ENCODE measurements at places on chromosomes 5 and 9.

- no peak for DNase-seq
These were observed 441.9 kb upstream of the PIK3R1 start for GRCh38 chr5:67773411-67774266.

- no peak for DNase-seq
These were observed 77.1 kb downstream of the HOMER1 start for GRCh38 chr5:79436821-79437220.

- DNase-seq, result peak; percentile 39
These were observed 1.1 kb upstream of the G3BP1 start for GRCh38 chr5:151770383-151771258.

GRCh38 chr9:109499631-109500410 is 1.7 kb upstream of the PTPN3 start:
- DNase-seq, result no peak

DNA sequence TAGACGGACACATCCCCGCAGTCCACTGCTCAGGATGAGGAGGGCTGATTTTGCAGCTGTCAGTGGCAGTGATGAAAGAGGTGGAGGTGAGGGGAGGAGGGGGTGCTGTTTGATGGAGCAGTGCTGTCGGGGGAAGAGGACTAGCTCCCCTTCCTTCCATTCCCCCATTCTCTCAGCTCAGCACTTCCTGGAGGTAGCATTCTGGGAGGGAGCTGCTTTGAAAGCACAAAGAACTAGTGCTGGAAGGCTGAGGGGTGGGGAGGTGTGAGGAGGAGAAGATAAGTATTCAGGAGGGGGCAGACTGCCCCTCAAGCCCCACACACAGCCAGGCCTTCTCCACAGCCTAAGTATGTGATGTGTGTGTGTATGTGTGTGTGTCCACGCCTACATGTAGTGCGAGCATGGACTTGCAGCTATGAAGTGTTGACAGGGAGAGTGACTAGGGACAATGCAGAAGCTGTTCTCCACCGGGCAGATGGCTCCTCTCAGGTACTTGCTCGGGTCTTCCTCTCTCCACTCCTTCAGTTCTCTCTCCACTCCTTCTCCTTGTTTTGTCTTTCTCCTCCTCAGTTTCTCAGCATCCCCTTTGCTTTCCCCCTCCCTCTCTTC is 65.5 kb upstream of the HSPA9 start:
- DNase-seq, result no peak

DNA sequence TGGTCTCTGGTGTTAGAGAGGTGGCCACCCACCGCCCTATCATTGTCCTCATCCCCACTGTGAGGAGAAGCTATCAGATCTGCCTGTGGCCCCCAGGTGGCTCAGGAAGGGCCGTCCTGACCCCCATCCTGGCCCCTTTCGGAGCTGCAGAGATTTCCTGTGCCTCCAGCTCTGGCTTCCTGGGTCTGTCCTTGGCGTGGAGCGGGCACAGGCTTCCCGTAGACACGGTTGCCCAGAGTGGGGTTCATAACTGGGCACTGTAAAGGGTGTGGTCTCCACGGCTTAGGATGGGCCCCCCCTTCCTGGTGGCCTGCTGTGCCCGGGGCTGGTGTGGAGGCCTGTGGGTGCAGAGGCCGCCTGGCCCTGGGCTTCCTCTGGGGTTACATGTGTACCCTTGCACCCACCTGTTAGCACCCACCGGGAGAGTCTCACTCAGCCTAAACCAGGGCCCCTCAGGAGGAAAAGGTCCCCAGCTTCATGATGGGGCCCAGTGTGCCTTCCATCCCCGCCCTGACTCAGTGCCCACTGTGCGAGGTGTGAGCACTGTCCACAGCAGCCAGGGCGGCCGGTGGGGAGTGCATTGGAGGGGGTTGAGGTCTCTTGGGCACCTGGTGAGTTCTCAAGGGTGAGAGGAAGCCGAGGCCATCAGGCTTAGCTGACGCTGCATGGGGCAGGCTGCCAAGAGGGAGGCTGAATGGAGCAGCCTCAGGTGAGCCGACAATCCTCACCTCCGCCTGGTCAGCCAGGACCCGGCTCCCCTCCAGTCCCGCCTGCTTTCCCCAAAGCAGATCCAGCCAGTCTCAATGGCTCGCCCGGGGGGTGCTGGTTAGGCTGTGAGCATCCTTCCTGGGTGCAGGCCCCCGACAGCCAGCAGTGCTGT is 15.3 kb upstream of the AJM1 start:
- no peak for DNase-seq

DNA sequence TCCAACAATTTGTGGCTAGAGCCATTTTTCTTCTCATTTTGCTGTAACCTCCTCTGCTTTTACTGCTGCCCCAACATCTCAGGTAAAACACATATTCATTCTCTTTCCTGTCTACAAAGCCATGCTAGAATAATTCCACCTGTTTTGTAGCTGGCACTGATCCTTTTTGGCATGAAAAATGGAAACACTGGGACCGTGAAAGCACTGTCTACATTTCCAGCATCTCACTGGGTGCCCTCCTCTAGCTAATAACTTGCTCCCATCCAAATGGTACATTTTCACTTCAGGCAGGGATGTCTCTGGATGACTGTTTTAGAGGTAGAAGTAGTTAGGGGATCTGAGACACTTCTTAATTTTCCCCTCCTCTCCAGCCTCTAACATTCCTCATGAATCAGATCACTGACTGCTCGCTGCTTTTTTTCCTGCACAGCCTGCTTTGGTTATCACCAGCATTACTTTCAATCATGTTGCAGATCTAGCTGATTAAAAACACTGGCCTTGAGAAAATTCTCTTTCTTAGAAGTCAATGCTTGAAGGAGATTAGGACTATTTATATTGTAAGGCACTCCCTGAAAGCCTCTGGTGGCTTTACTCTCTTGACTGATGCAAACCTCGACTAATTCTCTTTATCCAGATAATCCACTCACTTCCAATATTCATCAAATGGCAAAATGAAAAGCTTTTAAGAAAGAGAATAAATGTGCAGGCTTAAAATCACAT is 1312.6 kb upstream of the DMAC1 start:
- no peak for DNase-seq

DNA sequence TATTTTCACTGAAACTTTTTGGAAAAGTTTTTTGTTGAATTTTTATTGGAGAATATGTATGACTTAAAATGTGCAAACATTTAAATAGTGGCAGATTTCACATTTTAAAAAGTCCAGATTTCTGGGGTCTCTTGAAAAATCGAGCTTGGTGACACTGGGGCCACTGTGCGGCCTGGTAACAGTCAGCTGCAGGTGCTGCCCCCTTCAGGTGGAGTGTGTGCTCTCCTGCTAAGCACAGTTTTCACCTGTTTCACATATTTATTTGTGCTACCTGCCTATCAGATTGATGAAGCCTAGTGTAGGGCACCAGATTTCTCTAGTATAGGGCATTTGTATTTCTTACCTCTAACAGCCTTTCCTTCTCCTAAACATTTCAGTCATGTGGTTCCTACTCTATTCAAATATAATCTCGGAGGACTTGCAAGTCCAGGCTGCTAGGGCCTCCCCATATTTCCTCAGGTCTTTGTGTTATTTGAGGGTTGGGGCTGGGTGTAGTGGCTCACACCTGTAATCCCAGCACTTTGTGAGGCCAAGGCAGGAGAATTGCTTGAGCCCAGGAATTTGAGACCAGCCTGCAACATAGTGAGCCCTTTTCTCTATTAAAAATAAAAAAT is 95.8 kb upstream of the KLF9 start:
- DNase-seq, result no peak
